HS-27A (cell line): ENCODE measurements at places on chromosomes 3 and 15.
A peak's percentile ranks its signal among the peaks of the same experiment; 100 is the strongest.

- DNase-seq = no peak
These were observed 88.5 kb upstream of the ABHD17C start for GRCh38 chr15:80606511-80607071.

DNA sequence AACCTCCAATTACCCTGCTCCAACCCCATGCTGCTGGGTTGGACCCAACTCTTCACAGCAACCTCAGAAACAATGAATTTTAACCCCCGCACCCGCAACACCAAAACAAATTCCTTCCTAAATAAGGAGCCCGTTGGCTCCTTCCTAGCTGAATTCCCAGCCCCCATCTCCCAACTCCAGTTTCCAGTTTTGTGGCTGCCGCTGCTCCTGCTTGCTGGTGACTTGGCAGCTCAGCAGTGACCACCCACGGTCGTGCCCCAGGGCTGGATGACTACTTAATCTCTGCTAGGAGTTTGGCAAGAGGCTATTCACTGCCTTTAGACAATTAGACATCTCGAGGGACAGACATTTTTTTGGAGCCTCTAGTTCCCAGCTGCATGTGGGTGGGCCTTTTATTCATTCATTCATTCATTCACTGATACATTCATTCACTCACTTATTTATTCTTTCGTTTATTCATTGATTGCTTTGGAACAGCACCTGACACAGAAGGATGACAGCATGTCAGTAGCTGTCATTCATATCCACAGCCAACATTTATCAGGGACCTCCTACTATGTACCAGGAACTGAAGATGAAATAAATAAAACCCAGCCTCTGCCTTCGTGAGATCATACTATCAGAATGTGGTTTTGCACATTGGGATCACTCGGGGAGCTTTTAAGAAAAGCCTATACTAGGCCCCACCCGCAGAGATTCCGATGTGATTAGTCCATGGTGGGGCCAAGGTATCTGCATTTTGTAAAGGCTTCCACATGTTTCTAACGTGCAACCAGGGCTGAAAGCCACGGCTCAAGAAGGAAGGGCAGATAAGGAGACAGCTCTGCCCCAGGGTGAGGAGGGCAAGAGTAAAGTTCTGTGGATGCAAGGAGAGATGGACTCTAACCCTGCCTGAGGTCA is 256.5 kb downstream of the SHQ1 start:
- DNase-seq = peak; percentile 47

DNA sequence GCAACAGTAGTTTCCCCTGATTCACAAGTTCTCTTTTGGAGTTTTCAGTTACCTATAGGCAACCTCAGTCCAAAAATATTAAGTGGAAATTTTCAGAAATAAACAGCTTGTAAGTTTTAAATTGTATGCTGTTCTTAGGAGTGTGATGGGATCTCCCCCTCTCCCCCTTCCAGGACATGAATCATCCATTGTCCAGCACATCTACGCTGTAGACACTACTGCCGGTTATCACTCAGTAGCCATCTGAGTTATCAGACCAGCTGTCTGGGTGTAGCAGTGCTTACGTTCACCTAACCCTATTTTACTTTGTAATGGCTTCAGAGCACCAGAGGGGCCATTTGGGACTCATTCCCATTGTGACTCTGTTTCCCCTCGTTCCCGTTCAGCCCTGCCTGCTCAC is 96.7 kb upstream of the PLXNA1 start:
- DNase-seq = no peak

- no peak for DNase-seq
These were observed 238.9 kb downstream of the CADPS start for GRCh38 chr3:62636235-62636826.

DNA sequence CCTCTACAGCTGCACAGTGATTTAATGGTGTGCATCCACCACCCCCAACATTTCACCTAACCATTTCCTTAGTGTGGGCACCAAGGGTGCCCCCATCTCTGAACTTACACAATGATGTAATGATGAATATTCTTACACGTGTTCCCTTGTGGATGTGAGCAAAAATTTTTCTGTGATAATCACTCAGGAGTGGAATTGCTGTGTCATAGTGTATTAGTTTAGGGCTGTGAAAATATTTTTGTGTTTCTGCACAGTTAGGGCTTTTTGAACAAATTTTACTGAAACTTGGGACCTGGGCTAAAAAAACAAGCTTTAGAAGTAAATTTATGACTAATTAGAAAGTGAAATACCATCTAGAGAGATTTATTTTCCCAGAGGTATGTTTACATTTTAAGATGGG is 134.5 kb upstream of the CCNL1 start:
- no peak for DNase-seq

GRCh38 chr3:94064243-94064860 is 1.5 kb downstream of the NSUN3 start:
- DNase-seq = no peak
